HEK293T (cell line): ENCODE measurements at places on chromosomes 11 and 22.

DNA sequence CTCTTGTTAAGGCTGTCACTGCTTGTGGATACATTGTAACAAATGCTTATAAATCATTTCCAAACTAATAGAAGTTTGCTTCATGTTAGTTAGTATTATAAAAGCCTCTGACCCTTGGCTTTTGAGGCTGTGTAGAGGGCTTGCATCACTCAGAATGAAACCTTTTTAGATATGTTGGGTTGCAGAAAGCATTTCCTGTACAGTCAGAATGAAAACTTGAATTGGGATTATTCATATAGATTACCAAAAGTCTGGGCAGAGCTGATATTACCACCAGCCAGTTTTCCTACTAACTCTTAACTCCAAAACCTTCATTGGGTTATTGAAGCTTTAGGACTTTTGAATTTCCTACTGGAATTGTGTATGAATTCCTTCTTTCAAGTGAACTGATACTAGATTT lies 12.0 kb downstream of the KMT2A start:
- no peak for DNase-seq

GRCh38 chr11:118789501-118790356 lies 1.2 kb downstream of the DDX6 start:
- no peak for DNase-seq

GRCh38 chr11:131712897-131713296 lies 342.5 kb downstream of the NTM start:
- no peak for DNase-seq

DNA sequence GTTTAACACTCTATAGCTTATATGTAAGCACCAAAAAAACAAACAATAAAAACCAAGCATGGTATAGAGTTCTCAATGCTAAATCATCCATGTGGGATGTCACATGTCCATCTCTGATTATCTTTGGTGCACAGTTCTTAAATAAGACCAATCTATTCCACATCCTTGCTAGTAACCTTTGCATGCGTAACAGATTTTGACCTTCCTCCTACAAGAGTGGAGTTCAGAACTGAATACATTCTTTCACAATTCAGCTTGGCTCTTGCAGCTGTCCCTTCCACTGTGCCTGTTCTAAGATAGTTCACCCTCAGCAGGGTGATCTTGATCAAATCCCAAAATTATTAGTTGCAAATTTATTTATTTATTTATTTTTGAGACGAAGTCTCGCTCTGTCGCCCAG lies 21.1 kb downstream of the PRR14L start:
- DNase-seq = no peak

DNA sequence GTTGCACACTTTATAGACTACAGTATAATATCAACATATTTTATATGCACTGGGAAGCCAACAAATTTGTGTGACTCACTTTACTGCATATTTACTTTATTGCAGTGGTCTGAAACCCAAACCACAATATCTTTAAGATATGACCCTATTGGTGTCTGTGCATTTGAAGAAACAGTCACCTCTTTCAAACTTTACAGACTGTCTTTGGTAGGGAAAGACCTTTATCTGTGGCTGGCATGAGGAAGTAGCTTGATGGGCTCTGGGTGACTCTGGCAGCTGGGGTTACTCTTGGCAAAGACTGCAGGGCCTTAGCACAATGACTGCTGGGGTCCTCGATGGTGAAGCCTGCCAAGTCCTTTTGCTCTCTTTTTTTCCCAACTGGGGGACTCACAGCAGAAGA lies 21.3 kb upstream of the ABTB2 start:
- no peak for DNase-seq

GRCh38 chr22:19448739-19449421 lies 1.4 kb upstream of the C22orf39 start:
- peak; percentile 27 for DNase-seq

DNA sequence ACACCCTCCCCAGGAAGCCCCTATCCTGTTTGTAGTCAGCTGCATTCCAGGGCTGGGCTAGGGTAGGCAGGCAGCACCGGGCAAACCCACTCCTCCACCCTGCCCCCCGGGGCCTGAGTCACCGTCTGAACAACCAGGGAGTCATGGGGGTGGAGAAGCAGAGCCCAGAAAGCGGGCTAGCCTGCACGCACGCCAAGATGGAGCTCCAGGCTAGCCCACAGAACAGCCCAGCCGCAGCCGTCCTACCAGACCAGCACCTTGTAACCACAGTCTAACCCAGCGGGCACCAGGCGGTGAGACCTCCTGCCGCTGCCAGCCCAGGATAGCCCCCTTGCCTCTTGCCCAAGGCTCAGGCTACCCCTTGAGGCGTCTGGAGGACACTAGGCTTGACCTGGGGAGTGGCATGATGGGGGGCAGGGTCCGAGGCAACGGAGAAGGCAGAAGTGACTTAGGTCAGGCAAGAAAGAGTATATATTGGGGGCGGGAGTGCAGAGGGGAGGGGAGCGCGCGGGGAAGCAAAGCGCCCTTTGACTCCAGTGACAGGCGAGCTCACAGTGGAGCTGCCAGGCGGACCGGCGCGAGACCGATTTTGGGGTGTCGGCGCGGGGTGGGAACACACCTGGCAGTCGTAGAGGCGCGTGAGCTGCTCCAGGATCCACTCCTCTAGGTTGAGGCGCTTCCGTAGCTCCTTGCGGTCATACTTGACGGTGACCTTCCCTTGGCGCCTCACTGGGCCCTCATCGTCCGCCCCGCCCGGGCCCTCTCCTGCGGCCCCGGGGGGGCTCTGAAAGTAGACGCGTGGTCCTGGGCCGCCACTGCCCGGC lies 734 bp downstream of the PPP1R14B start:
- no peak for DNase-seq

DNA sequence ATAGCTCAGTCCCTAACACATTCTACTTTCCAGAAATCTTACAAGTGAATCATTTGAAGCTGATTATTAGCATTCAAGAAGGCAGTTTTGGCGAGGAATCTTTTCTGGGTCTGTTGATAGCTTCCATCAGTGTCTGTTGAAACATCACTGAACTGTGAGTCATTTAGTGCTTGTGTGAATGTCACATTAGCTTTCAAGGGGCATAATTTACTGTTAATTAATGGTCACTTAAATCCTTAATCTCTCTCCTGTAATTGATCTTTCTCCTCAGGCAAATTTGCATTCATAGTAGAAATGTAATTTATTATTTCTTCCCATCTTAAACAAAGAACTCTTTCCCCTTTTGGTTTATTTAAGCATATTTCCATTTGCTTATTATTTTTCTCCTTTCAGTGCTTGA lies 2.6 kb downstream of the HTR3B start:
- DNase-seq = no peak

GRCh38 chr11:122751292-122752070 lies 86.8 kb upstream of the CRTAM start:
- no peak for DNase-seq

GRCh38 chr11:22769081-22769480 lies 60.5 kb downstream of the SVIP start:
- no peak for DNase-seq

DNA sequence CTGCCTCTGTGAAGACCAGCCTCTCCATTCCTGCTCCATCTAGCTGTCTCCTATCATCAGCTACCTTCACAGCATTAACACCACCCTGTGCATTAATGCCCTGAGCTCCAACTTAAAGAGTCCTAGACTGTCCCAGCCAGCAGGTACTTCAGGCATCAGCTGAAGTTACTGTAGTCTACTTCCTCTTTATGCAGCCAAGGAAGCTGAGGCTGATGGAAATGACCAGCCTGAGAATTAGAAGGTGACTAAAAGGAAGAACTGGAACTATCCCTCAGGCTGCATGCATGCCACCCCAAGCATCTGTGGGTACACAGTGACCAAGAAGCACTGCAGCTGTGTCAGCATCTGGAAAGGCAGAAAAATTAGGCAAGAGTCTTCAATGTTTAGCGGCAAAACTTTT lies 28.2 kb downstream of the MS4A10 start:
- no peak for DNase-seq

- DNase-seq = no peak
These were observed 101.5 kb downstream of the BRD1 start for GRCh38 chr22:49726022-49726681.

DNA sequence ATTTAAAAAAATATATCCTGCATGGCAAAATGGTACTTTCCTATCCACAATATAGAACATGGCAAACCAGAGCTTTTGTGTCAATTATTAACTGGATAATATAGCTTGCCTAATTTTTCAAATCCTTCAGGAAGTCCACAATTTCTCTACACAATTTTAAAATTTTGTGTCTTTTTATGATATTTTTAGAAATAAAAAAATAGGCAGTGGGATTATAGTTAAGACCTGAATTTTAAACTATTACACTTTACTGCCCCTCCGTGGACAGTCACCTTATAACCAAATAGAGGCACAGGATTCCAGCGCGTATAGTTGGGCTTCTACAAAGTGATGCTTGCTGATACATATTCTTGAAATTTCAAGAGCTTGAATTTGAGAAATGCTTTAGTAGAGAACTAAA lies 2.1 kb upstream of the DMC1 start:
- DNase-seq = peak; percentile 53

- DNase-seq = no peak
These were observed 28.3 kb upstream of the APOA1 start for GRCh38 chr11:116865696-116866095.

DNA sequence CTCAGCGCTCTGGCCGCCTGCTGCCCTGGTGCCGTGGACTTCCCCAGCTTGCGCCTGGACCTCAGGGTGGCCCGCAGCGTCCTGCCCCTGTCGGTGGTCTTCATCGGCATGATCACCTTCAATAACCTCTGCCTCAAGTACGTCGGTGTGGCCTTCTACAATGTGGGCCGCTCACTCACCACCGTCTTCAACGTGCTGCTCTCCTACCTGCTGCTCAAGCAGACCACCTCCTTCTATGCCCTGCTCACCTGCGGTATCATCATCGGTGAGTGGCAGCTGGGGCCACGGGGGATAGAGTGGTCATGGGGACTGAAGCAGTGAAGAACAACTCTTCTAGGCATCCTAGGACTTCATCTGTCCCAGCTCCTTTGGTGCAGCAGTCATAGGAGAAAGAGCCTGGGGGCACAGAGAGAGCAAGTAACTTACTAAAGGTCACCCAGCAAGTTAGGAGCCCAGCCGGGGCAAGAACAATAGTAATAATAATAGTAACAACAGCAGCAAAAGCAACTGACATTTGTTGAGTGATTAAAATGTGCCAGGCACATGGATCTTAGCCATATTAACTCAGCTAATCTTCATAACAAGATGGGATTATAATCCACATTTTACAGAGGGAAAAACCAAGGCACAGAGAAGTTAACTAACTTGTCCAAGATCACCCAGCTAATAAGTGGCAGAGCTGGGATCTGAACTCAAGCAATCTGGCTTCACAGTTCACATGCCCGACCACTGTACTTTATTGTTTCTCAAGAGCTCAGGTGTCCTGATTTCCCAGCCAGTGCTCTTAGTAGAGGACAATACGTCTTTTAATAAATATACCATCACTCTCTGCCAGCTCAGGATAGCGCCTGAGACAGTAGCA lies 1.4 kb downstream of the SLC35C1 start:
- DNase-seq = no peak

DNA sequence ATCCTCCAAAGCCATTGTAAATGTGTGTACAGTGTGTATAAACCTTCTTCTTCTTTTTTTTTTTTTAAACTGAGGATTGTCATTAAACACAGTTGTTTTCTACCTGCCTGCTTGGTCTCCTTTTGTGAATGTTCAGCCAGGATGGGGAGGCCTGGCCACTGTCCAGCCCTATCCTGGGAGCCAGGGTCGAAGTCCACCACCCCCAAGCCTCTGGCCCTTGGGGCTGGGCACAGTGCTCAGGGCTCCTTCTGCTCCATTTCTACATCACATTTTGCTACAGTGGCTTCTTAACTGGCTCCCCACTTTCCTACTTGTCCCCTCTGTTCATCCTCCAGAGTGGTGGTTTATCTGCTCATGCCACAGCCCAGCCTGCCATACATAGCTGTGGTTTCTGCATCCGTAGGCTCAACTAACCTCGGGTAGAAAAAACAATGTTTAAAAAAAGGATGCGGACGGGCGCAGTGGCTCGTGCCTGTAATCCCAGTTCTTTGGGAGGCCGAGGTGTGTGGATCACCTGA lies 2.5 kb upstream of the SMARCB1 start:
- no peak for DNase-seq

DNA sequence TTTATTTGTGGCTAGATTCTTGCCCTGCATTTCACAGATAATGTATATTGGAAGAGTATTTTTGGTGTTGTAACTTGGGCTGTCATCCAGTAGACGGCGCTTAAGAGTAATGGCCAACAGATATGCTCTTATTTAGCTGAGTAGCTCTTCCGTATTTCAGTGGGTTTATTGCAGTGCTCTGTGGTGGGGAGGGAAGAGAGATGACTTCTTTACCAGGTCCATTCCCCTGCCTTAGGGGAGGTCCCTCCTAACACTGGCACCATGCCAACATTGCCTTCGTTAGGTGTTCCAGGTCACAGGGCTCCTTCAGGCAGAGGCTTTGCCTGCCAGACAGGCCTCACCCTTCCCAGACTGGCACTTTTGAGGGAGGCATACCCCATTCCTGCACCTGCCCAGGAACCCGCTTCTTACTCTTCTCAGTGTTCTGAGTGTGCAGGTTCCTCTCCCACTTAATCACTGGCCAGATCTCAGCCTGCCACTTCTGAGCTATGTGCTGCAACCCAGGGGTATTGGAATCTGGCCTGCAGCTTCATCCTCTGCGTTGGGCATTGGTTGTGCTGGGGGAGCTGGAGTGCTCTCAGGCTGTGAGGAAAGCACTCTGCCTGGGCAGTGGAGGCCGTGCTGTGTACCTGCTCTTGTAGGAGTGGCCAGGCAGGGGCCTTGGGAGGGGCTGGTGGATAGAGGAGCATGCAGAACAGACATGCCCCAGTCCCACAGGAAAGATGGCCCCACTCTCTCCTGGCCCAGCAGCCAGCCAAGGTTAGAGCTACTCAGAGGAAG lies 29.4 kb upstream of the SLN start:
- peak; percentile 36 for DNase-seq

GRCh38 chr11:46747150-46747549 lies 28.1 kb downstream of the F2 start:
- no peak for DNase-seq

- no peak for DNase-seq
These were observed 8.3 kb upstream of the MS4A6E start for GRCh38 chr11:60318726-60319125.

- DNase-seq = no peak
These were observed 69.5 kb upstream of the SORL1-AS1 start for GRCh38 chr11:121522043-121522941.

- peak; percentile 26 for DNase-seq
These were observed 288.8 kb downstream of the CASP12 start for GRCh38 chr11:104609311-104610085.

GRCh38 chr11:20327377-20327935 lies 36.1 kb upstream of the HTATIP2 start:
- DNase-seq = no peak

DNA sequence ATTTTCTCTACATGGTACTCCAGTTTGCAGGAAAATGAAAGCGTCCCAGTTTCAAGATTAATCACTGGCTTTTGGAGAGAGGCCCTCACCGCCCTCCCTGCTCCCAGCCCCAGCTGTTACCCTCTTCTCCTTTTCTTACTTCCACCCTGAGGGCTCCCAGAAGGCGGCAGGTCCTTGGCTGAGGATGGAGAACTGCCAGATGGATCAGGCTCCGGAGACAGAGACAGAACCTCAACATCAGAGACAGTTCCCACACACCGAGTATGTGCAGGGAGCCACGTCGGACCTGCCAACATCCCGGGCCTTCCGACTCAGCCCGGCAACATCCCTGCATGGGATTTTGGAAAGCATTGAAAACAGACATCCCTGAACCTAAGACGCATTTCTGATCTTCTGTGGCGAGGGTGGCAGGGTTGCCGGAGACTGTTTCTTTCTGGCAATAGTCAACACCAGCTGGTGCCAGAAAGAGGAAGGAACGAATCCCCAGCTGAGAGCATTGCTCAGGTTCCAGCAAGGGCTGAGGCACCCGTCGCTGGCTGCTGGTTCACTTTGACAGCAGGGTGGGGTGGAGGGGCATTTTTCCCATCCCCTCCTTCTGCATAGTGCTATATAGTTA lies 467.1 kb downstream of the MIAT start:
- no peak for DNase-seq

GRCh38 chr11:131688048-131688693 lies 317.8 kb downstream of the NTM start:
- peak; percentile 84 for DNase-seq
